ENCODE measurements at places on chromosomes 1 and 21. TPM values are rescaled to one million over a fixed set of nuclear protein-coding genes. Genes with fewer than 3 reads are reported as not detected.
A peak's percentile ranks its signal among the peaks of the same experiment; 100 is the strongest.

The WDR64 gene
- 0.20 TPM for total RNA-seq

DNA sequence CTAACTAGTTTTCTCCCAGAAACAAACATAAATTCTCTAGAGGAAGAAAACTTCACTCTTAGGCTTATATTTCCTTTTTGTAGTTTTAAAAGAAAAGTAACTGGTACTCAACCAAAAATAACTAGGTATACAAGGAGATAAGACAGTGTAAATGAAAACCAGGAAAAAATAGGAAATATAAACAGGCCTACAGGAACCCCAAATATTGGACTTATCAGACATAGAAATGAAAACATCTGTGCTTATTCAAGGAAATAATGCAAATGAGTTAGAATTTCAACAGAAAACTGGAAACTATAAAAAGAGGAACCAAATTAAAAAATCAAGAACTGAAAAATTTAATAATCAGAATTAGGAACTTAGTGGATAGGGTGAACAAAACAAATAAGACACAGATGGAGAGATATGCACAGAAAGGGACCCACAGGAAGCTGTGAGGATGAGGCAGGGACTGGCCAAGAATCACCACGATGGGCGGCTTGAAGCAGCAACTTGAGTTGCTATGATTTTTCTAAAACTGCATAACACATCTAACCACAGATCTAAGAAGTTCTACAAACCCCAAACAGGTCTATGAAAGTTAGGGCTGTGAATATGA lies 67.5 kb upstream of the ACTRT2 start:
- no peaks in the 10 kb centered on the region for H3K27me3 ChIP-seq
- H3K4me3 ChIP-seq, result no peak overlapping the region
- H3K36me3 ChIP-seq, result no peaks in the 10 kb centered on the region
- no peaks in the 10 kb centered on the region for H3K4me1 ChIP-seq
- DNase-seq, result no peak

- DNase-seq, result peak; percentile 28
- no peaks in the 10 kb centered on the region for H3K27me3 ChIP-seq
- peaks cover 4% of the 10 kb centered on the region for H3K4me1 ChIP-seq
- H3K36me3 ChIP-seq, result no peaks in the 10 kb centered on the region
- no peak overlapping the region for H3K27ac ChIP-seq
Observed at GRCh38 chr21:27759091-27759659, 792.3 kb upstream of the ADAMTS5 start.

The SPATA21 gene
- total RNA-seq, result not detected

GRCh38 chr1:21665711-21666575 lies 3.2 kb downstream of the RAP1GAP start:
- DNase-seq, result no peak
- H3K27ac ChIP-seq, result no peak overlapping the region
- H3K27me3 ChIP-seq, result peaks cover 23% of the 10 kb centered on the region
- no peak overlapping the region for H3K4me3 ChIP-seq
- H3K36me3 ChIP-seq, result no peaks in the 10 kb centered on the region
- H3K4me1 ChIP-seq, result peaks cover 30% of the 10 kb centered on the region

GRCh38 chr1:7171574-7171973 lies 386.3 kb downstream of the CAMTA1 start:
- H3K27me3 ChIP-seq, result no peaks in the 10 kb centered on the region
- no peaks in the 10 kb centered on the region for H3K4me1 ChIP-seq
- H3K4me3 ChIP-seq, result no peak overlapping the region
- DNase-seq, result no peak

The AGT gene
- 1.1 TPM for total RNA-seq

DNA sequence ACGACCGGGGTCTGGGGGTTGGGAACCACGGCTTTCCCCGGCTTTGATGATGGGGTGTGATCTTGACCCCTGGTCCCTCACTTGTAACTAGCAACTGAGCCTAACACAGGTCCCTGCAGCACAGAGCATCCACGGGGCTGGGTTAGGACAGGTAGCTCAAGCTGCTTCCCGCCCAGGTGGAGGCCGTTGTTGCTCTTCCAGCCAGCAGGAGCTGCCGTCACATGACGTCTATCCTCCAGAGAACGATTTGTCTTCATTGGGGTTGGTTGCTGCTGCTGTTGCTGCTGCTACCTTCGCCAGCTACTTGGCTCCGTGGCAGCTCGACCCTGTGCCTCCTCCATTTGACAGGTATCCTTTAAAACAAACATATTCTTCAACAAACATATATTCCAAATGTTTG lies 74.3 kb upstream of the ADAR start:
- no peak for DNase-seq
- no peak overlapping the region for H3K4me3 ChIP-seq
- no peaks in the 10 kb centered on the region for H3K36me3 ChIP-seq
- no peak overlapping the region for H3K27ac ChIP-seq

DNA sequence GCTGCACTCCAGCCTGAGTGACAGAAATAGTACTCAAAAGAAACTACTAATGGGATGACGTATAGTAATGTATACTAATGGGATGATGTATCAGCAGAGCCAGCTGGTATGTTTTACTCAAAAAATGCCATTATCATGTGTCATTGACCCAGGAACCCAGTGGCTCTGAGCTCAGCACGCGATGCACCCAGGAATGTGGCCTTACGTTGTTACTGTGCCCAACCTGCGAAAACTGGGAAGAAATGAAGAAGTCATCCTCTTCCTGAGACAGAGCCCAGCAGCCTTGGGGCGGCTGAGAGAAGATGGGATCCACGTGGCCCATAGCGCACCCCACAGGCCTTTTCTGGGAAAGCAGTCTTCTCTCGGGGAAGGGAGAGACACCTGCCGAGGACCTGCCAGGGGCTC lies 8.8 kb downstream of the UBE2J2 start:
- no peak overlapping the region for H3K4me3 ChIP-seq
- DNase-seq, result no peak
- peaks cover 86% of the 10 kb centered on the region for H3K36me3 ChIP-seq
- H3K4me1 ChIP-seq, result peaks cover 1% of the 10 kb centered on the region
- no peaks in the 10 kb centered on the region for H3K27me3 ChIP-seq
